MV-4-11 (cell line): ENCODE measurements at places on chromosomes 1 and 21.

DNA sequence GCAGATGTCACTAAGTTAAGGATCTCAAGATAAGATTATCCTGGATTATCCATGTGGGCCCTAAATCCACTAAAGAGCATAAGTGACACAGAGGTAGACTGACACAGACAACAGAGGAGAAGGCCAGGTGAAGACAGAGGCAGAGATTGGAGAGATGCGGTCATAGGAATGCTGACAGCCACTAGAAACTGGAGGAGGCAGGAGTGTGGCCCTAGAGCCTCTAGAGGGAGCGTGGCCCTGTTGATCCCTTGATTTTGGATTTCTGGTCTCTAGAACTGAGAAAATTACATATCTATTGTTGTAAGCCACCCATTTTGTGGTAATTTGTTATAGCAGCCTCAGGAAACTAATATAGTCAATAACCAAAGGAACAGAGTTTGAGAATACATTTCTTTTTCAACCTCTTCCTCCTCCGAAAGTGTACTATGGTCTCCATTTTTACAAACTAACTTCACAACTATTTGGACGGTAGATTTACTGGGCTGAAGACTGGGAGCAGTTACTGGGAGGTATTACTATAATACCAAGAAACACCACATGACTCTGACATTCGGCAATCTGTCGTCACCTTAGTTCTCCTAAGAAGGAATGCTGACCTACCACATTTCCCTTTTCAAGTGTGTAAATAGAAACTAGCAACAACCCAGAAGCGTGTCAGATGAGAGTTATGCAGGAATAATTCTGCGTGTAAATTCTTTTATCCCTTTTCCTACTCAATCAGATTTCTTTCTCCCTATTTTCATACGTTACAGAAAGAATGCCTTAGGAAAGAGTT is 116.0 kb upstream of the ZNHIT6 start:
- no peak for DNase-seq

- no peak for DNase-seq
These were observed 991 bp downstream of the ANKRD35 start for GRCh38 chr1:145884675-145885074.

DNA sequence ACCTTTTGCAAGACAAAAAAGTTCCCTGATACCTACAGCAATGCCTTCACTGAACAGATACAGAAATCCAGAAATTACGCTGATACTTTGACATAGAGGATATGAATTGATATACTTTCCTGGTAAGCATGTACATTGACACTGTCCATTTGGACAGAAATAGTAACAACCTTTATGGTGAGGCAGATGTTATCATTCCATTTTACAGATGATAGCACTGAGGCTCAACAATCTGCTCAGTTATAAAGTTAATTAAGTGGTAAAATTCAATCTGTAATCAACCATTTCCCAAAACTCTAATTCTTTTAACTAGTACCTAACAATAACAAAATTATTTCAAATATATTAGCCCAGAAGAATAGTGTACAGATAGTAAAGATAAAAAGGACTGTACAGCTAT is 20.6 kb downstream of the SCAF4 start:
- no peak for DNase-seq

- no peak for DNase-seq
These were observed 39.5 kb downstream of the IRF2BP2 start for GRCh38 chr1:234570329-234571120.

DNA sequence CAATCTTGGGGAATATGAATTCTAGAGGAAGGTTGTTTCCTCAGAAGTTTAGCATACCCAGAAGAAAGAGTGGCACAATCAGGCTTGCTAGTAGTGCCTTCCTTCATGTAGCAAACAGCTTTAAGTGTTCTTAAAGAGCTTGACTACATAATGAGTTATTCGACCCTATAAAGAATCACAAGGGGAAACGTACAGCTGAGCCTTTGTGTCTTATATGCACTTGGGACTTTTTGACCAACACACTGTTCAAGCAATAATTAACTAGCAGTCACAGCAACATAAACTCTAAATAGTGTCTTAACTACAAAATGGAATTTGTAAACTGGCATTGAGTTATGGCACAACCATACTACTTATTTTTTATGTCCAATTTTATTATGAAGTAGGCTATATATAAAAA is 86.1 kb downstream of the TTLL7 start:
- no peak for DNase-seq
